ENCODE measurements at places on chromosomes 2 and 18.

DNA sequence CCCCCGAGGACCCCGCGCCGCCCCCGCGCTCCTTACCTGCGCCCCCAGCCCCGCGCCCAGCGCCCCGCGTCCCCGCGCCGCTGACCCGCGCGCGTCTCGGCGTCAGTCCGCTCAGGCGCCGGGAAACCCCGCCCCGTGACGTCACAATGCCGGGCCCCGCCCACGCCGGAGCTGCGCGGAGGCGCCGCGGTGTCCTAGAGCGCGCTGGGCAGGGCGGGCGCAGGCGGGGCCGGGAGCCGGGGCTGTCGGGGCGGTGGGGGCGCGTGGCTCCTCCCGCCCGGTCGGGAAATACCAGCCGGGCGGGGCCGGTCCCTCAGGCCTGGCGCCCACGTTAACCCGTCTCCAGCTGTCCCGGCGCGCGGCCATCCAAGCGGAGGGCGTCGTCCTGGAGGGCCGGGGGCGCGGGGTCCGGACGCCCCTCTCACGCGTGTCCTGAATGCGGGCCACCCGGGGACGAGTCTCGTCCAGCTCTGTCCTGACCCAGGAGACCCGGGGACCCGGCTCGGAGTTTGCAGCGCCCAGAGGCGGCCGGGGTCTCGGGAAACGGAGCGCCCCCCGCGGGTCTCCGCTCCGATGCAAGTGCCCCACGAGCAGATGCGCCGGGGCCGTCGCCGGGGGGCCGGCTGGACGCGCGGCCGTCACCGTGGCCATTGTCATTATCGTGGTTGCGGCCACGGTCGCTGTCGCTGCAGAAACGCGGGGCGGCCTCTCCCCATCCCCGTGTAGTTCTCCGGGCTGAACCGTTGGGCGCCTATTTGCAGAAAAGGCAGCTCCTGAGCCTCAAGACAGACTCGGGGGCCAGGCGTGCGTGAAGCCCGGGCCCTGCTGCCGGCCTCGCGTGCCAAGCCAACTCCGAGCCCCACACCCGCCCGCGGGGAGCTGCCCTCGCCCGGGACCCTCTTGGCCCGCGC is at the start of gene SLC66A2:
Gene SLC66A2 (minus strand): TSS at position 109 of the 911 bp plus-strand sequence. CDS start 727 bp downstream, outside the sequence.
- DNase-seq, result peak; percentile 92

DNA sequence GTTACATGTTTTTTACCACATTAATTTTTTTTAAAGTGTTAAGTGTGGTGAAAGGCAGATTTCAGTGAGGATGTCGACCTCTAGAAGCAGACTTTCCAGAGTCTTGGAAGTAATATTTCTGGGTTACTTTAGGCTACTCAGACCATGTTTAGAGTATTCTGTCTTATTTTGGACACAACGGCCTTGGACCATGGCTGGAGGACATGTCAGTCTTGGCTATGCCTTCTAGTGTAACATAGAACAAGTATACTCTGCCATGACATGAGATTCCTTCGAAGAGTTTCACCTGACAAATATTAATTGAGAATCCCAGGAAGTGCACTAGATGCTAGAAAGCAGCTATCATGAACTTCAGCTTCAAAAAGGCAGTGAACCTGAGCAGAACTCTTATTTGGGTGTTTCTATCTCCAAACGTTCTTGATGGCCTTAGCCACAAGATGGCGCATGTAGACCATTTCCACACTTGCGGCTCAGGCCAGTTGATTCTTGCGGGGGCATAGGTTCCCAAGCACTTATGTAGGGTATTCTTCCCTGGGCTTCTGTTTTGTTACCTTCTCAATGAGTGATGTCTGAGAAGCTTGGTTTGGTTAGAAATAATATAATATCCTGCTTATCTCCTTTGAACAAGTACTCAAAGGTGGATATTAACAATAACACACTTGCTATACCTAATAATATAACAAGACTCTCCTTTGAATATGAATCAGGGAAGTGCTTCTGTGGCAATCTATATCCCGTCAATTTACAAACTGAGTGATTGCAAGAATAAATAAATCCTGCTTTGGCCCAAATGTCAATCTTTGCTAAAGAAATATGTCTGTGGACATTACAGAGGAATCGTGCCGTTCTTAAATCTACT is 62.0 kb downstream of the CACNB4 start:
- DNase-seq, result peak; percentile 29

- no peak for DNase-seq
Measured at GRCh38 chr2:236636714-236637470, 67.3 kb downstream of the ACKR3 start.

GRCh38 chr18:73739098-73739497 is 408.5 kb downstream of the FBXO15 start:
- DNase-seq, result no peak

DNA sequence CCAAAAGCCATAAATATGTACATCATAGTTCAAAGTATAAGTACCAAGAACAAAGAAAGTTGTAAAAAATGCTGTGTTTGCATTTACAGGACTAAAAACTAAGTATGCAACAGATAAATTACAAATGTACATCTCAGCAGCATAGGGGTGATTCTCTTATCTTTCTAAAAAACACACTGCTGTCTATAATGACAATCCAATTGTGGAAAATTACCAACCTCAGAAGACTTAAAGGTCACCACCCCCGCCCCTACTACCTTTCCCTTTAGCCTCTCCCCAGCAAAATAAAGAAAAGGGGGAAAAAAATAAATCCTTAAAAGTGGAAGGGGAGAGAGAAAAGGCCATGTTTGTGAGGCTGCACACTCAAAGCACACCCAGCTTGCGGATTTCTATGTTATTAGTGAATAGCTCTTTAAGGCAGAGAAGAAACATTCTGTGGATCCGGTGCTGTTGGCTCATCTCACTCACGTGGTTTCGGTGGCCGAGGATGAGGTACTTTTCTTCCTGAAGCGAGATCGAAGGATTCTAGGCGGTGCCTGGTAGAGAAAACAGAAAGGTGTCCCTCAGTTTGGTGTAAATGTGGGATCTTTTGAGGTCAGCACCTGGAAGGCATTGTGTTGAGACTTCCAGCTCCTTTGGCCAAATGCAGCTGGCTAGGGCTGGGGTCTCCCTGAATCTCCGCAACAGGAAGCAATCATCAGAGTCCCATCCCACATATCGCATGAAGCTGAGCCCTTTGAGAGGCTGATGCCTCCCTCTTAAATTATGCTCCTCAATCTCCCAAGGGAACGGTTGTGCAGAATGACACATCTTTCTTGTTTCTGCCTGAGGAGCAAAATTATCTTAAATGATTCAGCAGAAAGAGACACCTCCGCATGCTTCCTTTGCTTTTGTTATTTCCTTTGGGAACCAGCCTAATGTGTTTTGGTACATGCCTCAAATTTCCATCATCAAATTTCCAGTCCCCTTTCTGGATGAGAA is 17.6 kb downstream of the MRPL35 start:
- DNase-seq, result no peak

- DNase-seq, result no peak
Measured at GRCh38 chr18:53649621-53650020, 574.8 kb downstream of the MBD2 start.

GRCh38 chr2:3633089-3633981 is 24.7 kb upstream of the ALLC start:
- DNase-seq, result no peak

DNA sequence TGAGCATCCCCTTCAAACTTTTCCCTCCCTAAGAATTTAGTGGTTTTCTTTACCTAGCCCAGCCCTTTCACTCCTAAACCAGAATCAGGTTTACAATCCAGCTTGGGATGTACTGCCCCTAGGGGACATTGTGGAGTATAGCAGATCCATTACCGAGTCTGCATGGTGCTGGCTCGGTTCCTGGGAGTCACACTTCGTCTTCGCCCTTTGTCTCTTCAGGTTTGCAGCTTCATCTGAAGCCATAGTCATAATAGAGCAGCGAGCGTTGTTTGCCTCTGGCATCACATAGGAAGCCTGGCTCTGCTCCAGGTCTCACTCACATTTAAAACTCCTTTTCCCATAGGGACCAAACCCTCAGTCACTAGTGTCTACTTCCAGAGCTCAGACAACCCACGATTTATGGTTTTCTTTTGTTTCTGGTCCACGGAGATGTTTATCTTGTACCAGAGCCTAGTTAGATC is 16.8 kb upstream of the LYPD6 start:
- no peak for DNase-seq

DNA sequence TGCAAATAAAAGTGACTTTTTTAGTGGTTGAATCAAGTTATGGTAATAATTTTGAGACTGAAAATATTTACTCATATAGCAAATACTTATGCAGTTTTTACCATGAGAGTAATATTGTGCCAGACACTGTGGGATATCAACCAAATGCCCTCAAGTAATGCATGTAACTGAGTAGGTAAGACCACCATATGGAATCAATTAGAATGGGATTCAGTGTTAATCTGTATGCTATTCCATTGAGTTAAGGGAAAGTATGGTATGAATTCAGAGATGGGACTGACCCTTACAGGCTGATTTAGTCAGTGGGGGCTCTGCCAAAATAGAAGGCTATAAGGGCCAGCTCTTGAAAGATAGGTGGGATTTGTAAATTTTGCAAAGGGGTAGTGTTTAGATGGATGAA is 131.6 kb downstream of the CCDC85A start:
- DNase-seq, result no peak

DNA sequence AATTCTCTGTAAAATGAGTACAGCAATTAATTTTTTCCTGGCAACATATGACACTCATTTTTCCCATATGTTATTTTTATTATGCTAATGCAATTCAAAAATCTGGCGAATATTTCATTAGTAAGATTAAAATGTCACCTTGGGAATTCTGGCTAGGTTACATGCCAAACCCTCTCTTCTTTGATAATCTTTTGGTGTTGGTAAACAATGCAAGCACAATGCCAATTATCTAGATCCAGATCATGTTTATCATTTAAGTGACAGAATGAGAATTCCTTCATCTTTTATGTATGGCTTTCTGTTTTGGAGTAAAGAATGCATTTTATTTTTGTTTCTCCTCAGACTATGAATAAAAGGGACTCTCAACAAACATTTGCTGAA is 33.7 kb downstream of the GPR75 start:
- no peak for DNase-seq

DNA sequence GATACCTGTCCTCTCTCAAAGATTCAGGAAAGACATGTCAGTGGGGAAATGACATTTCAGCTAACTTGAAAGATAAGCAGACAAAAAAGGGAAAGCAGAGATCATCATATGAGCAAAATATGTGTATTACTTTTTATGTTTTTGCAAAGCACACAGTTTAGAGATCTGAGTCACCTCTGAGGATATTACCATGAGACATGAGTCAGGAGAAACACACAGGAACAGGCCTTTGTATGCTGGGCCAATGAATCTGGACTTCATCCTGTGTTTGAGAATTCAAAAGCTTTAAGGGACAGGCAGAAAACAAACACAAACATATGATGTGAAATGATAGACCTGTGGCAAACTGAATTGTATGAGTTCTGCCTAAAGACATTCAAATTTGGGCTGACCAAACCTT is 306.0 kb upstream of the EPC2 start:
- DNase-seq, result no peak

GRCh38 chr18:26225022-26225693 is 1.1 kb upstream of the TAF4B start:
- DNase-seq, result no peak

DNA sequence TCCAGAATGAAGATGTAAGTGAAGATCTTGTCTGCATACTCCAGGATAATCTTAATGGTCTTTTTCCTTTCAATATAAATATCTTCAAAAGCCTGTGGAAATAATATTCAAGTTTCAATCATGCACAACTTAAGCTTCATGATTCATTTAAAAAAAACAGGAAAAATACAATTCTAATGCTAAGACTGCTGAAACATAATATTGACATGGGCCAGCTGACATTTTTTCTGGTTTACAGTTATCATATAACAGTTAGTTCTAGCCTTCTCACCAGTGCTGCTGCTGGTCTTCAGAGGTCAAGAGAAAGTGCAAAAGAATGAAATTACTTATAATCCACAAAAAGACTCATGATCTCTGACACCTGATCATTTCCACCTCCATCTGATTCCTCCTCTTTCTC is 110.4 kb upstream of the SCN1A start:
- no peak for DNase-seq

- no peak for DNase-seq
Measured at GRCh38 chr2:162574615-162575452, 230.9 kb downstream of the GCA start.

GRCh38 chr2:28707592-28707991 is 44.0 kb upstream of the PPP1CB start:
- DNase-seq, result no peak

- DNase-seq, result no peak
Measured at GRCh38 chr2:120204022-120204405, 19.2 kb downstream of the TMEM185B start.

DNA sequence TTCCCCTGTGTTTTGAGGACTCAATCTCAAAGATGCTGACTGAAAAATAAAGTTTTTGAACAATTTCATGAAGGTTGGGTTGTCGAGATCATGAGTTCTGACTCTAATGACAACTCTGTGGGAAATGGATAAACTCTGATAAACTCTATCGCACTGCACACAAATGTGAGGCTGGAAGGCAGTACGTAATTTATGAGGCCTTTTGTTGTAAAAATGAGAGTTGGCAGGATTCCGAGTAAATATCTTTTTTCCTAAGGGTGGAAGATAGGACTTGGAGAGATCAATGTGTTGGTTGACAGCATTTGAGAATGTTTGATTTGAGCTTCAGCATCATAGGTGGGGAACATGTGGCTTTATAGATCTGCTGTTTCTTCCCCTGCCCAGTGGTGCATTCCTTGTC is 90.4 kb downstream of the SPTBN1 start:
- no peak for DNase-seq

DNA sequence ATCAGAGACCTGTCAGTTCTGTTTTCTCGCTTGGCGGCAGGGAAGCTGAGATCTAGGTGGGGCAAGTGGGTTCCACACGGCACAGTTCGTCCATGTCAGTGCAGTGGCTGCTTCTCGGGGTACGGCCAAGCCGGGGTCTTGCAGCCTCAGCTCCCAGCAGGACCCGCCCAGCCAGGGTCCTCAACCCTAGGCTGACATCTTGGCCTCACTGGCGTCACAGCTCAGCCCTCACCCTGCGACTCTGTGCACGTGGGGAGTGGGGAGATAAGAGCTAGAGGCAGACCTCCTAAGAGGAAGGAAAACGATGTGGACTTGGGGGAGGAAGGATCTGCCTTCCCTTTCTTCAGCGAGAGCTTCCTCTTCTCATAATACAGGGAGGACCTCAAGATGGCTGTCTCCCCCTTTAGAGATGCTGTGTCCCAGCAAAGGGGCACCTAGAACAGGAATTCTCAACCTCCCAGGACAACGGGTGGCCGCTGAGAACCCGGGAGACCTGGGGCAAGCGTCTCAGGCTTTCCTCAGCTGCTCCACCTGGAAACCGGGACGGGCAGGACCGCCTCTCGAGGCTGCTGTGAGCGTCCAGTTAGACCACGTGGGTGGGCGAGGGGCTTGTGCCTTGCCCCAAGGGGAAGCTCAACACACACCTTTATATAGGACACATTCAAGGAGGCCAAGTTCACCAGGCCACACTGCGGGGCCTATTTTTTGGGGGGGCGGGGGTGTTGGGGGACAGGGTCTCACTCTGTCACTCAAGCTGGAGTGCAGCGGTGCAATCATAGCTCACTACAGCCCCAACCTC is 23.5 kb upstream of the KLF11 start:
- no peak for DNase-seq

- DNase-seq, result no peak
Measured at GRCh38 chr2:220509966-220510365, 882.5 kb downstream of the SLC4A3 start.
